GOT3 (cell line): ENCODE measurements at places on chromosomes 7 and 10.
A peak's percentile ranks its signal among the peaks of the same experiment; 100 is the strongest.

GRCh38 chr10:95503001-95503400, 58.2 kb downstream of the SORBS1 start:
- DNase-seq: no peak

DNA sequence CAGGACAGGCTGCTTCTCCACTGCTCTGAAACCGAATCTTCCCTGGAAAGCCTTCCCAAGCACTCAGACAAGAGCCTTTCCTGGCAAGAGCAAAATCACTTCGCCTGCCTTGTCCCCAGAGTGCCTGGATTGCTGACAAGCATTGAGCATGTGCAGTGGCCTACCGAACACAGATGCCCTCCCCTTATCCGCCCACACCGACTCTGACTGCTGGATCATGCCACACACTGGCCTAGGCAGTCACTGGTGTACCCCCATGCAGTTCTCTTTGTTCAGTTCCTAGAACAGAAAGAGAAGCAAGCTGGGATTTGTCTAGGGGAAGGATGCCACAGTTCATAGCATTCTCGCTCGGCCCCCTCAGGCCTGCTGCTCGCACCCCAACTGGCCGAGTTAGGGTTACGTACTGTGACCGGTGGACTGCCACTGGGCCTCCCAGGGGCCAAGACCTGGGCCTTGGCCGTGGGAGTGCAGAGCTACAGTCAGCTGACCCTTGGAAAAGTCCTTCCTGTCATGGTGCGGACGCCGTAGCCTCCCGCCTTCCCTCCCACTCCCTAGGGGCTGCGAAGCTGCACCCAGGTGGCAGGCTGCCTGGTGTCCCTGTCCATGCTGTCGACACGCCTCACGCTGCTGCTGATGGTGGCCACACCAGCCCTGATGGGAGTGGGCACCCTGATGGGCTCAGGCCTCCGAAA, 6.9 kb downstream of the ABCB8 start:
- no peak for DNase-seq

- no peak for DNase-seq
These were observed 5.0 kb upstream of the NFE2L3 start for GRCh38 chr7:26147030-26147429.

GRCh38 chr7:130733931-130734814, at the start of gene KLF14:
KLF14 (minus strand) TSS chr7:130734207; CDS start chr7:130734033, 174 bp downstream.
- DNase-seq: peak; percentile 13

DNA sequence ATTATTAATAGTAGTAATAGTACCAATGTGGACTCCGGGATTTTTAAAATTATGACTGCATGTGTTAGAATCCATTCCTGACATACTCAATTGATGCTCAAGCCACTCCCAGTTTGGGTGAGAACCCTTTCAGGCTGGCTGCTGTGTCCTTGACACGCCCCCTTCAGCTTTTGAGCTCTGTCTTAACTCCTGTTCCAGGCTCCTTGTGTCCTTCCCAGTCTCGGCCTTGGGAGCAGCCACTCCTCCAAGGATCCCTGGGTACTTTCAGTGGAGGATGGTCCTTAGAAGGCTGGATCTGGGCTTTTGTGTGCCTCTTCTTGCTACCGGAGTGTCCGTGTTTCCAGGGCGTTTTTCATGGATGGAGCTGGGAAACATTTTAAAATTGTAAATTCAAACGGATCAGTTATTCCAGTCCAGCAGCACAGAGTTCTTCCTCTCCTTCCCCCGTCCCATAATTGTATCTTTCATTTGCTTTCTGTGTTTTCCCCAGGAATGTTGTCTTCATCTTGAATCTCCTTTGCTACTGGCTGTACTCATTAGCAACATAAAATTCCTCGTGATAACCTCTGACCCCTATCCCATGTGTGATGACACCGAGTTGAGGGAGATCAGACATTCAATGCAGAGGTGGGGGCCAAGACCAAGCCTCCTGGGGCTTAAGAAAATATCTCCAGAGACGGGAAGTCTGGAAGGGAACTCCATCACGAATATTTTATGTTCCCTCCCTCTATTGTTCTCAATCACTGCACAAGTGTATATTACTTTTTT, 40.0 kb upstream of the PFKFB3 start:
- no peak for DNase-seq

DNA sequence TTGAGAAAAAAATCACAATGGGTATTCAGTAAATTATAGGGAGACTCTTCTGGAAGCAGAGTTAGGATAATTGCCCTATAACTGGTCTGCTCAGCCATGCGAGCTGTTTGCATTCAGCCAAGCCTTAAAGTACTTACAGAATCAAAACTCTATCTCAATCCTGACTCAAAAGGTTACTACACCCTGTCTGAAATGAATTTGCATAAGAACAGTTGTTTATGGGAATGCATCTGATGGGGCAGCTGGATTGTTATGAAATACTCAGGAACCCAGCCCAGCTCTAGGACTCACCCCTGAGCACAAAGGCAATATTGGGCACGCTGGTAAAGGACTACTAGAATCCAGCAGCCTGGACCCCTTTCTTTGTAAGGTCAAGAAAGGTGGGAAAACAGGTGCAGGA, 38.8 kb downstream of the AKR1B15 start:
- no peak for DNase-seq

- no peak for DNase-seq
These were observed 28.5 kb downstream of the GLUD1 start for GRCh38 chr10:87066178-87066577.

DNA sequence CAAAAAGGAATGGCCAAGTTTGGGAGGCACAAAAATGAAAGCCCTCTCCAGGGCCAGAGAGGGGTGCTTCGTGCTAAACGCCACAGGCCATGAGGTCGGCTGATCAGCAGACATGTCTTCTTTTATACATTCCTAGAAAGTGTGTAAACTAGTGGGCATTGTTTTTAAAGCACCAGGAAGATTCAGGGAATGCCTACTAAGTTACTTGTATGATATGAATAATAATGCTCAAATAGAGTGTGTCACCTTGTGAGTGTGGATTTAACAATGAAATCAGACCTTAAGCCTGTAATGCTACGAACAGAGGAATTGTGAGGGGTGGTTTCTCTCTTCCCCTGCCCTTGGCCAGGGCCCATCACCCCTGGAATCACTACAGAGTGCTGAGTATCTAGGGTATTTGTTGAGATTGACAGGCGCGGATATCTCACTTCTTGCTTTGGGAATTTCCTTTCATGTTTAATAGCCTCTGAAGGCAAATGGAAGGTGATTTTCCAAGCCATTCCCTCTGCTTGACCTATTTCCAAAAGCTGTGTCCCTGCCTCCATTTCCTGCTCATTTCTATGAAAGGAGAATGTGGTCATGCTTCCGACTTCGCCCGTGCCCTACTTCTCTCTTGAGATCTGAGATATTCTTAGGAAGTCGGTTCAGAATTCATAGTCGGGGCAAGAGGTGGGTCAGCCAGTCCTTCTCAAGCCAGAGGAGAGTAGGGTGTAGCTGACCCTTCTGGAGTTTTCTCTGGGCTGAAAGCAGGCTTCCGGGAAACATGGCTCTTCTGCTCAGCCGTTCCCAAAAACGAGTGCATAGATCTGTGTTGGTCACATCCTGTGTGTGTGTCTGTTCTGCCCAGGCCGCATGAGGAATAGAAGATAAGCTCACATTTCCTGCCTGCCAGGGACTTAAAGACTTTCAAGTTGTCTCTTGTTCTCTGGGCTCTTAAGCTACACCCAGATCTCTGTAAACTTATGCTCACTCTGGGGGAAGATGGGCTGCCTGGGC, 167.8 kb upstream of the ITGB1 start:
- no peak for DNase-seq

DNA sequence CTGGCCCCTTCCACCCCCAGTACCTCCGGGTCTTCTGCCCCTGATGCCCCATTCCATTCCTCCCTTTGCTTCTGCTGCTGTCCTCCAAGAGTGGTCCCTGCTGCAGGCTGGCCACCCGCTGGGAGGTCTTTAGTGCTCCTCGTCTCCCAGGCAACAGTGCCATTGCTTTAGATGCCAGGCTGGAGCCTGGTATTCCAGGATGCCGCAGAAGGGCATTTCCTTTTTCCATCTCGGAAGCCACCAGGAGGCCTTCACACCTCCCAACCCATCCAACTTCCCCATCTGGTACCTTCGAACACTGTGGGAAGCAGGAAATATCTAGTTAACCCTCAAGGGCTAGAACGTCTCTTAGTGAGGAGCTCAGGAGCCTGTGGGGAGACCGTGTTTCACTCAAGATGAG, 92.9 kb upstream of the DUSP5 start:
- DNase-seq: no peak

GRCh38 chr7:20330928-20331909, 519 bp downstream of the ITGB8 start:
- peak; percentile 93 for DNase-seq

DNA sequence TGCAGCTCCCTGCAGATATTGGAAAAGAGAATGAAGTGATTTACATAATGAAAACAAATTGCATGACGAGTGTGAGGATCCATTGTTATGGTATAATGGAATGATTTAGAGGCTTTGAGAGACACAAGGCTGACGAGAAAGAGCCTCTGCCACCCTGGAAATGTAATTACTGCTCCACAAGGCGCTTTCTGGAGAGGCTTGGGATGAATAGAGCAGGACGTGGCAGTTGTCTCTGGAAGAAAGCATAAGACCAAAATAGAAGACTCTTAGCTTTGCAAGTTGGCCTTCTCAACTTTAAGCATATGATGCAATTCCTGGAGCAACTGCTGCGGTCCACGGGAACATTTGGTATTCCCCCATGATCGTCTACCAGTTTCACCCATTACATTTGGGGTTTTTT, 181.9 kb upstream of the TCF7L2 start:
- DNase-seq: no peak

- no peak for DNase-seq
These were observed 49.4 kb downstream of the SPAM1 start for GRCh38 chr7:123974326-123974908.

DNA sequence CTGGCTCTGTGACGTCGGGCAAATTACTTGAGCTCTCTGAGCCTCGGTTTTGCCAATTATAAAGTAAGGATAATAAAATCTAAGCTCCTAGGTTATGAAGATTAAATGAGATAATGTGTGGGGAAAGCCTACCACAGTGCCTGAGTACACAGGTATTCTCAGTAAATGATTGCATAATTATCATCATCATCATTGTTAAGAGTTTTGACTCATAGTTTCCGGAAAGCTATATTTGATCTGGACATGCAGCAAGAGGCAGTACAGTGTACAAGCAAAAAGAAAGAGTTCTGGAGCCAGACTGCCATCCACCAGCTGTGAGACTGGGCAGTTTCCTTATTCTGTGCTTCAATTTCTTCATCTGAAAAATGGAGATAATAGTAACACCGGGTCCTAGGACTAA, 155.6 kb upstream of the YAE1 start:
- DNase-seq: no peak

- no peak for DNase-seq
These were observed 120.3 kb downstream of the NRG3 start for GRCh38 chr10:81995254-81995653.

GRCh38 chr7:2774280-2774679, 69.8 kb downstream of the GNA12 start:
- no peak for DNase-seq

DNA sequence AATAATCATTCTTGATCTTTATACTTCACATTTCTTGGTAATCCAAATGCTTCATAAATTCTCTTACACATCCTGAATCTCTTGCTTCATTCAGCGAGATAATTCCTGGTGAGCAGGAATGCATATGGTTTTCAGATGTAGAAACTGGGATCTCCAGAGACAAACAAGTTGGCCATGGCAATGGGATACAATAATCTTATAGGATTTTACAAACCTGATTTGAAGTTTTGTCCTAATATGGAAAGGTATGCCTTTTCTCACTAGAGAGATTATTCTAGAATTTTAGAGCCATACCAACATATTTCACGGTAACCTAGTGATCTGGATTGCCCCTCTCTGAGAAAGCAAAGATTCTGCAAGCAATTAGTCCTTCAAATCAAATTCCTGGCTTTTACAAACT, 13.1 kb upstream of the TRDMT1 start:
- DNase-seq: no peak

- DNase-seq: no peak
These were observed 111.9 kb downstream of the GALNT17 start for GRCh38 chr7:71243736-71244410.

DNA sequence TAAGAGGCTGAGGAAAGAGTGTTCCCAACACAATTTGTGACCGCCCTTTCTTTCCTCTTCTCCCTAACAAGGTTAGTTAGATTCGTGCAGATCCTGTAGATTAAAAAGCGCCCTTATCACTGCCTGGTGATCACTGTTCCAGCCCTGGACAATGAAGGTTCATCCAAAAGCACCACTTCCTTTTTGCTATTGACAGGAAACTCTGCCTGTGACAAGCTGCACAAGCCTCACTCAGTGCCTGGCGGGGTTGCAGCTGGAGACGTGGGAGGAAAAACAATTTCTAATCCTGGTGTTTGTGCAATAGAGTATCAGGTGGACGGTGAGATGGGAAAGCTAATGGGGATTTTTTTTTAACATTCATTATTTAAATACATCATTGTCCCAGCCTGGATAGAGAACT, 105.9 kb upstream of the CAV2 start:
- no peak for DNase-seq

DNA sequence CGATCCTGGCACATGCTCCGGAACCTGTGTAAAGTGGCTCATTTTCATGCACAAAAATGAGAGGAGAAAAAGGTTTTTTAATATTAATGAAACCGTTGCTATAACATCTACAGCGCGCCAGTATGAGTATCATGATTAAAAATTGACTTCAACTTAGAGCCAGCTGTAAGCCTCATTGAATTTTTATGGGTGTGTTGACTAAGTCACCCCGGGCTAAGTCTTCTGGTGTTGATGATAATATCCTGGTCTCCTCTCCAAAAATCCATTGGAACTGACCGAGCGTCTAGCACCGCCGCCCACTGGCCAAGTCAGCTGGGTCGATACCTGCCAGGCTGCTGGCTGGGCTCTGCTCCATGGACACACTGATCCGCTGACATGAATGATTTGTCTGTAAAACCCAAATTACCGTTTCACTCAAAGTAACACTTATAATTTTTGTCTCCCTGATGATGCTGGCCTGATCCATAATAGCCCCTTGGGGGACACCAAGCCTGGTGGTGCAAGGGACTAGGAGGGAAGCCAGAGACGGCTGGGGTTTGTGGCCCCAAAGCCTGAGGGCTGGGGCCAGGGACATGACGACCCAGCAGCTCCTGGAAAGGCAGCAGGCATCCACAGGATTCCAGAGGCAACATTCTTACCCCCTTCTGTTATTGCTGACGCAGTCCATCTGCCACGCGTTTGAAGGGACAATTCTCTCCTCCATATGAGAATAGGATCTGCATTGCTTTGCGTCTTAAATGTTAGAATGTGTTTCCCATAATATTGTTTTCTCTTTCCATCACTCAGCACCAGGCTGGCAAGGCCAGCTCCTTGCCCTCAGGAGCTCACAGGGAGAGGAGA, 131.0 kb upstream of the PPP2R2D start:
- DNase-seq: no peak

- DNase-seq: no peak
These were observed 508.5 kb downstream of the RPS24 start for GRCh38 chr10:78542141-78542489.

- DNase-seq: no peak
These were observed 974.5 kb downstream of the LRMDA start for GRCh38 chr10:76405922-76406321.

DNA sequence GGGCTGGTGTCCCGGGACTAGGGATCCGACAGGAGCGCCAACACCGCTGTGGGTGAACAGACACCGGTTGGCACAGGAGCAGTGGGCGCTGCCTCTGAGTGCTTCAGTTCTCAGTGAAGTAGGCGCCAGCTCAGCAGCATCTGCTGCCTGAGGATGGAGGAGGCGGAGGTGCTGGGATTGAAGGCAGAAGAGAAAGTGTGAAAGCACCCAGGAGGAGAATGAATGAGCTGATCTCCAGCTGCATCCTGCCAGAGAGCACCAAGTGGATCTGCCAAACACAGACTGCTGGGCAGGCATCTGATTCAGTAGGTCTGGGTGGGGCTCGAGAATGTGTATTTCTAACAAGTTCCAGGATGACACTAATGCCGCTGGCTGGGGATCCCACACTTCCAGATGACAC, 74.5 kb downstream of the LANCL2 start:
- no peak for DNase-seq

- DNase-seq: no peak
These were observed 326.1 kb downstream of the GALNT17 start for GRCh38 chr7:71457846-71458590.
